ENCODE measurements at places on chromosomes 7 and 10.

DNA sequence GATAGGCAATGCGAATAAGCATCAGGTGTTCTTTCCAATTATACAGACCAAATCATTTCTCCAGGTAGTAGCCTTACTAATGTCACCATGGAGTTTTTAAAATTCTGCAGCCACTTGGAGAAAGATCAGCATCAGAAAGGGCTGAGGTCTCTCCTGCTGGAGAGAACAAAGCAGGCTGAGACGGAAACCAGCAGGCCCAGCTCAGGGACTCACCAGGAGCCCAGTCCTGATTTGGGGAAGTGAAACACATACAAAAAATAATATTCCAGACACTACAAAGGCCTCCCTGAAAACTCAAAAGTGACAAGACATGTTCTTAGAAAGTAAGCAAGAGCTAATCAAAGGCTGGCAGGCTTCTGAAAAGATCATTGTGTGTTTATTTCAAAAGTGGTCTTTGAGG lies 207.1 kb upstream of the GHITM start:
- no peak for DNase-seq

DNA sequence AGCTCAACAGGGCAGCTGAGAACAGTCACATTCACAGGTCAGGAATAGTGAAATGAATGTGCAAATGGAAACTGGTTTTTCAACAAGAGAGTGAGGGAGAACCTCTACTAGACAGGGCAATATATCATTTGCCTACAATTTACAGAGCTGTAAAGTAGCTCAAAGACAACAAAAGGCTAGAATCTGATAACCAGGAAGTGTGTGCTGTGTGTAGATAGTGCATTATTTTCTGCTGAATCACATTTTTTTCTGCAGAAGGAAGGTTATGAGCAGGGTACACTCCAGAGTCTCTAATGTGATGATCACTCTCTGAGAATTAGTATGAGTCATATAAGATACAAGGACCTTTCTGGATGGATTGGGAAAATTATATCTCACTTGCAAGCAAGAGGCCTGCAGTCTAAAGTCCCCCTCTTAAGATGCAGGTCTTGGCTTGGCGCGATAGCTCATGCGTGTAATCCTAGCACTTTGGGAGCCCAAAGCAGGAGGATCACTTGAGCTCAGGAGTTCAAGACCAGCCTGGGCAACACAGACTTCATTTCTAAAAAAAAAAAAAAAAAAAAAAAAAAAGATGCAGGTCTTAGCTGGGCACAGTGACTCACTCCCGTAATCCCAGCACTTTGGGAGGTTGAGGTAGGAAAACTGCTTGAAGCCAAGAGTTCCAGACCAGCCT lies 59.9 kb upstream of the COBL start:
- no peak for DNase-seq

DNA sequence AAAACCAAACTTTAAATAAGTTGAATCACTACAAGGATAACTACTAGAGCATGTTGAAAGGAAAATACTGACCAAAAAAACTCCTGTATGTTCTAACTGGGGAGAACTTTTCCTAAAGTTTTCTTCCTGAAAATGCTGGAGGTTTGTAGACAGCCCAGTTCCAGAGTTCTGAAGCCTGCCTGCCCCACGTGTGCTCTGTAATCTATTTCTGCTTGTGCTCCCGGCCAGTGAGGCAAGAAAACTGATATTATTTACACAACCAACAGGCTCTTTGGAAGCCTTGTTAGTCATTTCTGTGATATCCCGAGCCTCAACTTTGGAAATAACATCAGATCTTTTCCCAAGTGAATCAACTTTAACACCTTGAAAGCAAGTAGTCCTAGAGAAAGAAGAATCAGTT lies 46.7 kb downstream of the ZFAND4 start:
- DNase-seq: no peak

GRCh38 chr7:127677433-127678230 lies 25.6 kb downstream of the SND1 start:
- DNase-seq: no peak
